ENCODE measurements at places on chromosomes 12 and 14.

- no peak for DNase-seq
These were observed 71.0 kb downstream of the DAD1 start for GRCh38 chr14:22518073-22518472.

DNA sequence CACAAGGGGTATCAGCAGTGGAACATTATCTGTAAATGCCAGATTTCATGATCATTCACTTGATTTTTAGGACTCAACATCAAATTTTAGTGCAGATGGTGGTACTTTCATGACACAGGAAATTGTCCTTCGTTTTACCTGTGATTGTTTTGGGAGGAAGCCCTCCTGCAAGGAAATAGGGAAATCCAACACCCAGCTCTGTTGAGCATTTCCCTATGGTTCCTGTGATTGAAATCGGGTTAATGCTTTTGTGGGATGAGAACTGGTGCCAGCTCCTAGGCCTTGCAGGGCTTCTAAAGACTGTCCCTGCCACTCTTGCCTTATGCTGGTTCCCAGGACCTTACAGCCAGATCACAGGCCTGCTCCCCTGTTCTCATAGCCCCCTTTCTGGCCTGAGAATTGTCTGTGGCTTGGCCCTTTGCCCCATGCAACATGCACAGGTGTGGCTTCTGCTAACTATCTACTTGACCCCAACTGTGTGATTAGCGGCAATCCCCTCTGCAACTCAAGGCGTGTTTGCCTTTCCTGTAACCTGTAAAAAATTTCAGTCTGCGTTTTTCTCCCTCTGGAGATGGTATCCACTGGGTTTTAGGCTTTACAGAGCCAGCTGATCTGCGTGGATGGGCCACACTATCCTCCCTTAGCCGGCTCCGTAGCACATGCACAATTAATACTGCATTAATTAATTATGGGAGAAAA lies 112.5 kb downstream of the ETV6 start:
- no peak for DNase-seq

GRCh38 chr14:104926619-104927431 lies 2.1 kb downstream of the PLD4 start:
- no peak for DNase-seq

GRCh38 chr12:42284157-42284556 lies 41.7 kb downstream of the ZCRB1 start:
- DNase-seq: no peak

- no peak for DNase-seq
These were observed 1.5 kb downstream of the BIN2 start for GRCh38 chr12:51322452-51322851.

- no peak for DNase-seq
These were observed 30.8 kb downstream of the ADCK1 start for GRCh38 chr14:77830692-77831091.

GRCh38 chr14:32622742-32623141 lies 293.6 kb downstream of the AKAP6 start:
- no peak for DNase-seq

All from NCI-H187 treated with DMSO at 0.1 percent for 48 hours (cell line).